ENCODE measurements at places on chromosomes 2 and 18.

DNA sequence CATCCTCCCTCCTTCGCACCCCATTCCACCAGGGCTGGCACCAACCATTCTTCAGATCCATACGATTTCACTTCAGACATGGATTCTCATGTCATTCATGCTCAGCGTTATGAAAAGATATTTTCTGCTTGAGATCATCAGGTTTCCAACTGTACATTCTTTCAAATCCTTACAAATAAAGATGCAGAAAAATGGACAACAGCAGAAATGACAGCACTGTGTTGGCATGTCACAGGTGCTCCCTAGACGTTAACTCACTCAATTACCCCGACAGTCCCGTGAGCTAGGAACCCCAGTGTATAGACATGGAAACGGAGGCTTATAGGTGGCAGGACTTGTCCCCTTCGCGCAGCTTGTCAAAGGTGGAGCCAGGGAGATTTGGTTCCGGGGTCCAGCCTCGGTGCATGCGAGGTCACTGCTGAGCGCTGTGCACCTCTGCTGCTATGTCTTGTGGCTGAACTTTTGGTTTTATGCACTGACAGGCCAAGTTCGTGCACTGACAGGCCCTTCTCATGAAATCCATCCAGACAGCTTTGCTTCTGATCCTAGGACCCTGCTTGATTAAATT is 17.7 kb downstream of the FHL2 start:
- no peak for DNase-seq

DNA sequence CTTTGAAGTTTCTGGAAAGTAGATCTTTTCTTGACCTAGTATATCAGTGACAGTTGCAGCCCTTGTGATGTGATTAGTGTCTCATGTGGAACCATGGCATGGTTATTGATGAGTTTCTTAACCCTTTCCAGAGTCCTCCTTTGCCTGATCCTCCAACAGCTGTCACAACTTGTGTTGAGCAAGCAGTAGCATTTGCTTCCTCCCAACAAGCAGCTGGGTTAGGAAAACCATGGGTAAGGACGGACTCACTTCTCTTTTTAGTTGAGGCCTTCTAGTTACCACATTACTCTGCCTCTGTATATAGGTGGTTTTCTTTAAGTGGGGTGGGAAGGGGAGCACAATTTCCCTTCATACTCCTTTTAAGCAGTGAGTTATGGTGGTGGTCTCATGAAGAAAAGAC is 96.3 kb downstream of the XRCC5 start:
- DNase-seq = no peak

DNA sequence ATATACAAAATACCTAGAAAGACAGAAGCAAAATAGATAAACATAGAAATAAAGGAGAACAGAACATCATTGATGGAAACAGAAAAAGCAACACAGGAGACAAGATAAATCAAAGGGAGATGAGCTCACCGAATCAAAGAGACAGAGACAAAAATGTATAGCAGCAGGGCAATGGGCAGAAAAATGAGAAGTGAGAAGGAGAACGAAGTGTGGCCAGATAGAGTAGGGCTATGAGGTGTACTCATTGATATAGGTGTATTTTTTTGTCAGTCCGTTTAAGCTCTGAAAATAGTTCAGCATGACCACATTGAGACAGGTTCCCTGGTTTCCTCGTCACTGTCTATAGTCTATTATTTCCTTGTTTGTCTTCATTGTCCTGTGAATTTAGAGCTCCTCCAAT is 55.1 kb downstream of the SP100 start:
- DNase-seq = no peak

DNA sequence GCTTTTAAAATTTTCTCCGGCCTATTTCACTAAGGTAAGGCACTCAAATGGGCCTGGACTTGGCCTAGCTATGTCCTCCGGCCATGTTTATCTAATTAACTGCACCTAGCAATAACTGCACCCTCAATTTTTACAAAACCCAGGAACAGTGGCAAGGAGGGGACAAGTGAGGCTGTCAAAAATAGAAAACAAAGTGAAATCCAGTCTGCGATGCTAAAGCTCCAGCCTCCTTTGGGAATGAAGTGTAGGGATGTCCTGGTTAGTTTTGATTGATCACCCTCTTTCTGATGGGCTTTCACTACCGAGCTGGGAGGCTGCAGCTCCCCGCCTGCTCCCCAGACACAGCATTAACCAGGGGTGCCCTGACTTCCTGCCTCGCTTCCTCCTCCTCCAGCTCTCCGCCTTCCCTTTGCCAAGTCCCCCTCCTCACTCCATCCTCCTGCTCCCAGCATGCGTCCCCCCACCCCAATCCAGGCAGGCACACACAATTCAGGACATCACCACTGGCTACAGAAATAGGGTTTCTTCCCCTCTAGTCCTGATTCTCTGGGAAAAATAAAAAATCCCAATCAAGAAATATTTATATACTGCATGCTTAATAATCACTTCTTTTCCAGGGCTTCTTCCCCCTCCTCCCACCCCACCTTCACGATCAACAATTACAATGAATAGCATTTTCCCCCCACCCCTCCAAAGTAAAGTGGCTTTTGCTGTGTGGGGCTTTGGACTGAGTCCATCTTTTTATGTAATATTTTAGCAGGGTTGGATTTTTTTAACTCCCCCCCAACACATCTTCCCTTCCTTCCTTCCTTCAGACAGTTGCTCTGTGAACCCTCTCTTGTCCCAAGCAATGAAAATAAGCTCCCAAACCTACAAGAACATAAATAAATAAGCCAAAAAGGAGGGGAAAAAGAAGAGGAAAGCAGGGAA is 3.3 kb upstream of the POU3F3 start:
- no peak for DNase-seq

DNA sequence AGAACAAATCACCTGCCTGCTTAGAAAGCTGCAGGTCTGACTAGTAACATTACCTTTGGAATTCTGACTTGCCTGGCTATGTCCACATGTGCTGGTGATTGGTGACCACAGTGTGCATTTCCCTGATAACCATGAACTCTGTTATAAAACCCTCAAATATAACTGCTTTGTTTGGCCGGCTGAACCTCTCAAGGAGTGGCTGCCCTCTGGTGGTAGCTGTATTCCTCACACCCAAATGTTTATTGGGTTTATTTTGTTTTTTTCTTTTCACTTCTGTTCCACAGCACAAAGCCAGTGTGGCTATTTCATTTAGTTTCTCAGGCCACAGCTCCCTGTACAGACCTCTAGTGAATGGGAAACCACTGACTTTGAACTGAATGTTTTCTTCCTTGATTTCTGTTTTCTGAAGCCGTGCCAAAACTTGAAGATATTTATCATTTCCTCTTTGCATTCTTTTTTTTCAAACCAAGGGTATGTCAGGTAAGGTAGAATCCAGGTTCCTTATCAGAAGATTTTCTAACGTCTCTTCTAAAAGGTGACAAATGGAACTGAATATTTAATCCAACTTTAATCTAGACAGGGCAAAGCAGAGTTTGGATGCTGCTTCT is 549.0 kb upstream of the VRK2 start:
- DNase-seq = peak; percentile 38

GRCh38 chr2:205609113-205609512 is 73.2 kb upstream of the NRP2 start:
- no peak for DNase-seq

DNA sequence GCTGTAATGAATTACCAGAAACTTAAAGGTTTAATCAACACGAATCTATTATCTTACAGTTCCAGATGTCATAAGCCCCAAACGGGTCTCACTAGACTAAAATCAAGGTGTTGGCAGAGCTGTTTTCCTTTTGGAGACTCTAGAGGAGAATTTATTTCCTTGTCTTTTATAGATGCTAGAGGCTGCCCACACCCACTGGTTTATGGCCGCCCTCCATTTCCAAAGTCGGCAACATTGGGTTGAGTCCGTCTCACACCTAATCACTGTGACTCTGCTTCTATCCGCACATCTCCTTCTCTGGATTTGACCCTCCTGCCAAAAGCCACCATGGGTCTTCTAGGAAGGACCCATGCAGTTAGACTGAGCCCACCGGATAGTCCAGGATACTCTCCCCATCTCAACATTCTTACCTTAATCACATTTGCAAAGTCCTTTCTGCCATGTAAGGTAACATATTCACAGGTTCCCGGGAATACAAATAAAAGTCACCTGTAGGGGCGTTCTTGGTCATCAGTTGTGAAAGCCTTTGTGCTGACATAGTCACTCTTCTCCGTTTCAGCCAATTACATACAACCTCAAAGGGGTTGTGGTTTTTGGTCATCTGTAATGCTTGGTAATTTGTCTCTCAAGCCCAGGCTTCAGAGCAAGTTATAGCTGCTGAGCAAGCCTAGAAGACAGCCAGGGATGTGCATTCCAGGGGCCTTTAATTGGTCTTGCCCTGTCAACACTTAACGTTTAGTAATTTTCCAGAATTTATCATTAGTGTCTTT is 179.4 kb downstream of the ANTXR1 start:
- no peak for DNase-seq

- DNase-seq = no peak
Measured at GRCh38 chr2:9782197-9782719, 61.0 kb upstream of the TAF1B start.

- DNase-seq = no peak
Measured at GRCh38 chr18:43160509-43160908, 45.0 kb upstream of the RIT2 start.

DNA sequence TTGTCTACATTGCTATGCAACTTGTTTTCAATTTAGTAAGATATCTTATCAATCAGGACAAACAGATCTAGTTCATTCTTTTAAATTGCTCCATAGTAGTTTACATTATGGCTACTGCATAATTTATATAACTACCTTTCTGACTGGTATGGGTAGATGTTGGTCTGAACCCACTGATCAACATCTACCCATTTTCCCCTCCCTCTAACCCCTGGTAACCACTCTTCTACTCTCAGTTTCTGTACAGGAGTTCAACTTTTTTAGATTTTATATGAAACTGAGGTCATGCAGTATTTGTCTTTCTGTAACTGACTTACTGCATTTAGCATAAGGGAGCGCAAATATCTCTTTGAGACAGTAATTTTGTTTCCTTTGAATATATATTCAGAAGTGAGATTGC is 73.2 kb downstream of the ITSN2 start:
- no peak for DNase-seq

- no peak for DNase-seq
Measured at GRCh38 chr2:71778936-71779773, 325.8 kb downstream of the DYSF start.

DNA sequence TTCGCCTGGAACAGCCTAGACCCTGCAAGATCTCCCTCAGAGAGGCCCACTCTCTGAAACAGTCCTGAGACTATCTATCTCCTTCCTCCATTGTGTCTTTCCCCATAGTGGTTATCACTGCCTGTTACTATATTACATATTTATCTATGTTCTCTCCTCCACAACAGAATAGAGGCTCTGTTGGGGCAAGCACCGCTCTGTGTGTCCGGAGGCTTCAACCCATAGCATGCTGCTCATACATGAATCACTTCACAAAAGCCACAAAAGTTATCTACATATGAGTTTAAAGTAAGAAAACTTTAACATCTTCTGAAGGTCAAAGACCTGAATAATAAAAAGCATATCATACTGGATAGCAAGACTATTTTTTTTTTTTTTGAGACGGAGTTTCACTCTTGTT is 242.1 kb upstream of the HS6ST1 start:
- no peak for DNase-seq

GRCh38 chr2:1708476-1709334 is 35.6 kb downstream of the PXDN start:
- DNase-seq = no peak

GRCh38 chr2:158580760-158581159 is 124.0 kb downstream of the PKP4 start:
- peak; percentile 3 for DNase-seq

GRCh38 chr2:128469203-128469602 is 150.5 kb upstream of the HS6ST1 start:
- DNase-seq = no peak

- DNase-seq = no peak
Measured at GRCh38 chr2:162677476-162677875, 161.1 kb downstream of the KCNH7 start.

- DNase-seq = no peak
Measured at GRCh38 chr18:68784071-68784470, 13.8 kb upstream of the CCDC102B start.

GRCh38 chr18:22063102-22063501 is 106.3 kb upstream of the GATA6 start:
- DNase-seq = no peak

- DNase-seq = no peak
Measured at GRCh38 chr2:62787386-62787785, 81.9 kb downstream of the EHBP1 start.

GRCh38 chr2:121405233-121405632 is 120.2 kb upstream of the TFCP2L1 start:
- no peak for DNase-seq

- no peak for DNase-seq
Measured at GRCh38 chr18:69982417-69982816, 34.7 kb upstream of the CD226 start.

GRCh38 chr2:118699447-118700175 is 147.8 kb downstream of the EN1 start:
- DNase-seq = no peak

DNA sequence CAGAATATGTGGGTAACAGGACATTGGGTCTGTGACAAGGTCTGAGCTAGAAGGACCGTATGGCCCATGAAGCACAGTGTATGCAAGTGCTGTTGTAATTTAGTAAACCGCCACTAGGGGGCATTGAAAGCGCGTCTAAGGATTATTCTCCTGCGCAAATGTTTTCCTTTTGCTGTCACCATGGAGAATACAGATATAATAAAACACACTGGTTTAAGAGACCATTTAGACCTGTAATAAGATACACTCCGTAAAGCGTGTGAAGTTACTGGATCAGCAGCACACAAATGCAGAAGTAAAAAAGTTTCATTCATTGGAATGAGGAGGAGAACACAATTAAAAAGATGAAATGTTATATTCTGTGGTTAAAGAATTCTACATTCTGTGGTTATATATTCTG is 272.4 kb downstream of the AGAP1 start:
- peak; percentile 40 for DNase-seq

DNA sequence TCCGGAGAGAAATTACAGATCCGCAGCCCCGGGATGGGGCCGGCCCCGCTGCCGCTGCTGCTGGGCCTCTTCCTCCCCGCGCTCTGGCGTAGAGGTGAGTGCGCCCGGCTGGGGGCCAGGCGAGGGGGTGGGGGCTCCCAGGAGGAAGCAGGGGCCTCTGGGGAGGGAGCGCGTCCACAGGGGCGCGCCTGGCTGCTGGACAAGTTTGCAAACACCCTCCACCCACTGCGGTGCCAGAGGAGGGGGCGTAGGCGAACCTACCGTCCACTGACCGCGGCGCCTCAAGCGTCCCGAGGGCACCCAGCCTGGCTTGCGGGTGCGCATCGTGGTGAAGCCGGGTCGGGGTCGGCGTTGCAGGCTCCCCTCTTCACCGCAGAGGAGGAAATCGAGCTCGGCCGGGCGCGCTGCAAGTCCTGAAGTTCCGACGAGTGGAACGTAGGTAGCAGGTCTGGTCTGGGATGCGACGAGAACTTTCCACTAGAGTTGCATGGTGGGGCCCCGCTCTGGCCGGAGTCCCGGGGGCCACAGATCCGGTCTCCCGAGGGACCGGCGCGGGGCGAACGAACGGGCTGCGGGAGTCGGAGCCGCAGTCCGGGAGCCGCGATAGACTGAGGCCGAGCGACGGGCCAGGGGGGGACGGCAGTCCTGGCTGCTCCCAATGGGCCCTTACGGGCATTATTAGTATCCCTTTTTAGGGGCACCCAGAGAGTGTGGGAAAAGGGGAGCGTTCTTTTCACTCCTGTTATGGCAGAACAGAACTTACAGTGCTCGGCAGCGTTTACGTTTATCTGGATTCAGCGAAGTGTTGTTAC is 502 bp downstream of the MERTK start:
- DNase-seq = no peak

- no peak for DNase-seq
Measured at GRCh38 chr2:63399156-63399555, 189.1 kb downstream of the WDPCP start.

GRCh38 chr2:66570471-66570870 is 135.5 kb downstream of the MEIS1 start:
- DNase-seq = no peak
